SJSA1 (cell line): ENCODE measurements at places on chromosomes 2 and 18. TPM values are rescaled to one million over a fixed set of nuclear protein-coding genes. Genes with fewer than 3 reads are reported as not detected.

Gene FABP1
- not detected in 2 replicates for total RNA-seq

Gene SIX3
- not detected in 2 replicates for total RNA-seq

Gene ANTXR1
- 19.4 and 30.8 TPM in 2 replicates for total RNA-seq

Gene LINC00305
- total RNA-seq, result not detected in 2 replicates

Gene FSHR
- total RNA-seq, result not detected in 2 replicates

Gene FOXD4L1
- not detected in 2 replicates for total RNA-seq

Gene C2orf80
- total RNA-seq, result not detected in 2 replicates

Gene SOWAHC
- total RNA-seq, result 11.7 and 18.5 TPM in 2 replicates

Gene PGAP1
- total RNA-seq, result 4.4 and 4.6 TPM in 2 replicates

Gene GRB14
- not detected in 2 replicates for total RNA-seq

Gene KCNG2
- not detected in 2 replicates for total RNA-seq

Gene IL1RL2
- total RNA-seq, result not detected in 2 replicates

Gene LOXL3
- 10.4 and 14.8 TPM in 2 replicates for total RNA-seq

Gene REG1B
- total RNA-seq, result not detected in 2 replicates

Gene ITPRID2
- total RNA-seq, result 89.4 and 109 TPM in 2 replicates

Gene ALLC
- not detected in 2 replicates for total RNA-seq

DNA sequence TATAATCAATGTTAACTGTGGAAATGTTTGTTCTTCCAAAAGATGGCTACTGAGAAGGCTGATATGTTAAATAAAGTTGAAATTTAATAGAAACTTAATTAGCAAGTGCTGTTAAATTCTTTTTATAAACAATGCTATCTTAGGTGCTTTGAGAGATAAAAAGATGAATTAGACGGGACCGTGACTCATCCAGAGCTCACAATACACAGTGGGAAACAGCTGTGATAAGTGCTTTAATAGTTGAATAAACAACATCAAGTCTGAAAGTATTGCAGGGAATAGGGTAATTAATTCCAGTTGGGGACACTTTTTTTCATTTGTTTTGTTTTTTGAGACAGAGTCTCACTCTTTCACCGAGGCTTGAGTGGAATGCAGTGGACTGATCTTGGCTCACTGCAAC, 85.5 kb upstream of the DTNA start:
- DNase-seq, result peak; percentile 4

- peak; percentile 87 for DNase-seq
Measured at GRCh38 chr2:132651115-132652045, 18.6 kb downstream of the LYPD1 start.

DNA sequence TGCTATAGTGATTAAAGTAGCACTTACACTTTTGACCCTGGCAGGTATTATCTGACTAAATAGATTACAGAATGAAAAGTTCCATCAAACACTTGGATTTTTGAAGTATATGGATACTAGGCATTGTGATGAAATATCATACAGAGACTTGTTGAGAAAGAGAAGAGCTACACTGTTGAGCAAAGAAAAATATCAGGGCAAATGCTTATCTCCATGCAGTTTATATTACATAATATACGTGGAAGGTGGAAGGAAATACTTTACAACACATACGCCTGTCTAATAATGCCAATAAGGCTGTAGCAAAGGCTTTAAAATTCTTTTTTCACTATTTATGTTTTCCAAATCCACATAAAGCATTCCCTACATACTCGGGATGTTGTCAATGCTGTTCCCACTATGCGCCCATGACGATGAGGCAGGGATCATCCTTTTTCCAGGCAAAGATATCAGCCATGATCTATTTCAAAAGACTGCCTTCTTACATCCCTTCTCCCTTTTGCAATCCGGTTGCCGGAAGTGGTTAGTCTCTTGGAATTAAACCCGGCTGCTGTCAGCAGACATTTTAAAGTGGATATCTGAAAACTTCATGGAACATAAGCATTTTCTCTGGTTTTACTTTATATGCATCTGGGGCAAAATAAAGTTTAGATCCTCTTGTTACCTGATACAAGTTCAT, 92.6 kb upstream of the ITGA4 start:
- no peak for DNase-seq

DNA sequence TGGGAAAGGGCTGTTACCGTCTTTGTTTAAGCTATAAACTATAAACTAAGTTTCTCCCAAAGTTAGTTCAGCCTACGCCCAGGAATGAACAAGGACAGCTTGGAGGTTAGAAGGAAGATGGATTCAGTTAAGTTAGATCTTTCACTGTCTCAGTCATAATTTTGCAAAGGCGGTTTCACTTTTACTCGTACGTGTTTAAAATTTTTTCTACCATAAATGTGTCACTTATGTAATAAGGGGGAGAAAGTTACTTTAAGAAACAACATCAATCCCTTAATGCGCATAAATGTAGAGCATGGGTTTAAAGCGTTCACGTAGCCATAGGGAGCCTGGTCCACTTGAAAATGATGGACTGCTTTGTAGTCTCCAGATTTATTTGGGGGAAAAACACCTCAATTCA, 71.3 kb downstream of the SNORC start:
- DNase-seq, result no peak

DNA sequence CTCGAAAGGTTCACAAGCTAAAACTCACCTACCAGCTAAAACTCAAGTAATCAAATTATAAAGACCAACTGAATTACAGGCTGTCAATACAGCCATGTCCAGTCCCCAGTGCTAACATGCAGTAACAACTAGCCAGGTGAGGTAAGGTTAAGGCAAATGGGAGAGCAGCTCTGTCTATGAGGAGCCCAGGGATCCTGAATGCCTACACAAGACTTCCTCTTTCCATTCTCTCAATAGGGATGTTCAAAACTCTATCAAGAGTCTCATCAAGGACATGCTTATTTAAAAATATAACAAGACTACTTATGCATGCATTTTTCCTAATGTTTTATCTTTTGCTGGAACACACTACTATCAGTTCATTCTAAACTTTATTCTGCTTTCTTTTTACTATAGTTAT, 20.4 kb downstream of the REV1 start:
- no peak for DNase-seq

GRCh38 chr2:170142502-170142901, 35.4 kb upstream of the MYO3B start:
- no peak for DNase-seq

GRCh38 chr2:182933629-182934028, 67.2 kb upstream of the FRZB start:
- DNase-seq, result no peak

- no peak for DNase-seq
Measured at GRCh38 chr2:24457696-24458386, 33.2 kb upstream of the NCOA1 start.

DNA sequence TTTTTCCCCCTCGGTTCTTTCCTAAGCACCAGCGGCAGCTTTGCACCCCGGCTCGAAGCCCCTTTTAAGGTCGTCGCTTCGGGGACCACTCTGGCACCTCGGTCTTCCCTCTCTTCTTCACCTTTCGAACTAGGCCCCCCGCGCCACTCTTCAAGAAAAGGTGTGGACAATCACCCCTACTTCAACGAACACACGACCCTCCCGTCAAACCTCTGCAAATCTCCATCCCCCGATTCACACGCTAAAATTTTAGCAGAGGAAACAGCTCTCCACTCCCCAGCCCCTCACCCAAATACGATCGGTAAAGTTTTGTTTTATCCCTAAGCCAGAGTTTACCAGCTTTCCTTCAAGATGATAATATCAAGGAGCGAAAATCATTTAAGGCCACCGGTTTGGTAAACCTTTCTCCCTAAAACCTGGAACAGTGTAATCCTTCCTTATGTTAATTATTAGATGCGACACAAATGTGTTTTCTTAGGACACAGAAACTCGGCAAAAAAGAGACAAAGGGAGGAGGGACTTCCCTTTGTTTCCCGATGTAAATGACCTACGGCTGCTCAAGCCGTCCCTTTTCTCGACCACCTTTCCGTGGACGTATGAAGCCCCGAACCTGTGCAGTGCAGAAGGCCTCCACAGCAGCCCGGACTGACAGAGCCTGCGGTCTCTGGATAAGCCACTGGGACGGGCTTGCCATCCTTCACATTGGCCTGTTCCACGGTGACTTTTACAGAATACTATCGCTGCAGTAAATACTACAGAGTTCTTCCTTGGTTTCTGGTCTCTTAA, 85.2 kb downstream of the RBMS1 start:
- DNase-seq, result peak; percentile 69

GRCh38 chr18:13381944-13382365, 163.4 kb downstream of the LDLRAD4 start:
- no peak for DNase-seq

DNA sequence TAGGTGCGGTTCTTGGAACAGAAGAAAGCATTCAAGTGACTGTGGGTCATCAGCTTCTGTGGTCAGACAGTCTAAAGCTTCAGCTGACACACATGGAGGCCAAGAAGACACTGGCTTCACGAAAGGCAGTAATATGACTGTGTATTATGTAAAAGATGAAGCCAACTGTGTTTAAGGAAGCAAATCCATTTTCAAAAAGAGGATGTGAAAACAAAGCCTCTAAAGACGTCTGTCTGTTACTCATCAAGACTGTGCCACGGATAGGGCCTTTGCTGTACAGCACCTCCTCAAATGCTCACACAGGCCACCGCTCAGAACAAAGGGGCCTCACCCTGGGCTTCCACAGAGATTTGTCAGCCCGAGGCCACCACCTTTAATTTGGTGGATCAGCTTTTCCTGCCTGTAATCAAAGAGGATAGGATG, 21.1 kb upstream of the TMEM163 start:
- no peak for DNase-seq

- no peak for DNase-seq
Measured at GRCh38 chr18:22524783-22525182, 107.1 kb upstream of the CTAGE1 start.

GRCh38 chr2:101847661-101848339, 144.0 kb upstream of the IL1R2 start:
- DNase-seq, result no peak

GRCh38 chr2:220981926-220982325, 590.2 kb downstream of the EPHA4 start:
- no peak for DNase-seq

DNA sequence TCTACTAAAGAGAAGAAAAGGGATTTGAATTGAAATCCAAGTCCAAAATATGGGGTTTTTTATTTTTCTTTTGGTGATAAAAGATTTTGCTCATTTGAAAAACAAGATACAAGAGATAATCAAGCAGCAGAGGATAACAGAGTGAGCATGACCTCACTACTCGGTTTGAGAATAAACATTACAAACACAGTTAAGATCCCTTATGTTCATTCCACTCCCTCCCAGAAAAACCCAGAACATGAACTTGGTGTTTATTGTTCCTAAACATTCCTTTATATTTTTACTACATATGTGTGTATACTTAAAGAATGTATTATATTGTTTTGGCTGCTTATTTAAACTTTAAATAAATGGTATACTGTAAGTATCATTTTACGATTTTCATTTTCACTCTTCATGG, 146.6 kb upstream of the CHAC2 start:
- no peak for DNase-seq

DNA sequence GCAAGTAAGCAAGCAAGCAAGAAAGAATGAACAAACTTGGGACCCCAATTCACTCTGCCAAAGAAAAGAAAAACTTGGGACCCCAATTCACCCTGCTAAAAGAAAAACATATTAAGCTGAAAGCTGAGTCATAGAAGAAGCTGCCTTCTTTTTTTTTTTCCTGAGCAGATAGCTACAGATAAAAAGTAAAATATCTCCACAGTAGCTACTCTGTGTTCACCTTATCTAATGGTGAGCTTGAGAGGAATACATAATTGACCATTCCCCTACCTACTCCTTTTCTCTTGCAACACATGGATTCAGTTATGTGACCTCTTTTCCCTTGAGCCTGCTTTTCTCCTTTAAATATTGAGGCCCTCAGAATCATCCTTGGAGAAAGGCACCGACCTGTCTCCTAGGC, 63.0 kb downstream of the MCFD2 start:
- no peak for DNase-seq

- DNase-seq, result peak; percentile 20
Measured at GRCh38 chr2:239195318-239195871, 205.4 kb downstream of the HDAC4 start.

- no peak for DNase-seq
Measured at GRCh38 chr2:12960671-12961070, 243.9 kb downstream of the TRIB2 start.

DNA sequence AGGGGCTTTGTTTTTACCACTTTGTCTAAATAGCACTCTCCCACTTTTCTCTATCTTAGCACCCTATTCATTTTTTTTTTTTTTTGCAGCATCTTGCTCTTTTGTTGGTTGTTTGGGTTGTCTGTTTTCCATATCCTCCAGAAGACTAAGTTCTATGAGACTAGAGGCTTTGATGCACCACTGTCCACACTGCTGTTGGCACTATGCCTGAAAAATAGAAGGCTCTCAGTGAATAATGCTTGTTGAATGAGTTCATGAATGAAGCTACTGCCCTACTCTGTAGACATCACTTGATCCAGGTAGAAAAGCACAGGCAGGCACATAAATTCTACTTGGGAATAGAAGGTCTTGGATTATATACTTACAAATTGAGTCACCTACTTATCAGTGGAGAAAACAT, 7.3 kb downstream of the IL1A start:
- no peak for DNase-seq

- DNase-seq, result no peak
Measured at GRCh38 chr2:201830666-201831065, 24.3 kb downstream of the CDK15 start.

GRCh38 chr2:81703831-81704230, 1399.3 kb upstream of the LRRTM1 start:
- DNase-seq, result no peak

GRCh38 chr2:215868846-215869543, 144.4 kb downstream of the MREG start:
- no peak for DNase-seq

DNA sequence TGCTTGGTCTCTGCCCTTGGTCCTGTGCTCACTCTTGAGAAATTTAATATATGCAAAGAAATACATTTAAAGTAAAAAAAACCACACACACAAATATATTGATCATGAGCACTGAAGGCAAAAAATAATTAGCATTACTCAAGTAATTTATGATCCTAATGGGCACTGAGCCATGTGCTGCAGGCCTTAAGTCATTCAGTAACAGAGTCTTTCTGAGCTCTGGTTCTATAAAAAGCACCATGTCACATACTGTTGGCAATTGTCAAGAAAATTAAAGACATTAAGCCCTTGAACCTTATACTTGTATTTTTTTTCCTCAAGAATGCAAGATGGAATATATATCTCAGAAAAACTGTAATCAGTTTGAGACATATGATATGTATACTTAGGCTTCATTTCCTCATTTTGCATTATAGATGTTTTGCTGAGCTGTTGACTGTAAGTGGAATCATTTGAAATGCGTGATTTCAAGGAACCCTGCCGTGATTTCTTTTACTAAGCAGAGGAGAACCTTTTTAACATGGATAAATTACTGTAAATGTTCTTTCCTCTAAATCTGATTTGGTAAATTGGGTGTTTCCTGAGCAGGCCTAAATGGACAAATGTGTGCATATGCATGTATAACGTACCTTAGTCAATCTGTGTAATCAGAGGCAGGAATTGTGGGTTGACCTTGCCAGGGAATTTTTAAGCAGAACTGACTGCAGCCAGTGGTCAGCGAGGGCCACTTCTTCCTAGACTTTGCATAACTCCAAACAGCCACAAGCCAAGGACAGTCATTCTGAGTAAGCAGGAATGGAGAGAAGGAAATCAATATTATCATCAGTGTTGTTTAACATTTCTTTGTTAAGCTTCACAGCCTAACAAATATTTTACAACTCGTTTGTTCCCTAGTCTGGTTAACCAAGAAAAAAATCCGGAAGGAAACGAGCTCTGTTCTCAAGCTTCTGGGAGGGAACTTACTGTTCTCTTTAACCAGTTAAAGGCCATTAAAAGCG, 191.5 kb upstream of the ATP5MC3 start:
- no peak for DNase-seq
